ENCODE measurements at places on chromosomes 6 and 20.

- DNase-seq, result no peak
Measured at GRCh38 chr20:48583801-48584200, 244.0 kb downstream of the PREX1 start.

DNA sequence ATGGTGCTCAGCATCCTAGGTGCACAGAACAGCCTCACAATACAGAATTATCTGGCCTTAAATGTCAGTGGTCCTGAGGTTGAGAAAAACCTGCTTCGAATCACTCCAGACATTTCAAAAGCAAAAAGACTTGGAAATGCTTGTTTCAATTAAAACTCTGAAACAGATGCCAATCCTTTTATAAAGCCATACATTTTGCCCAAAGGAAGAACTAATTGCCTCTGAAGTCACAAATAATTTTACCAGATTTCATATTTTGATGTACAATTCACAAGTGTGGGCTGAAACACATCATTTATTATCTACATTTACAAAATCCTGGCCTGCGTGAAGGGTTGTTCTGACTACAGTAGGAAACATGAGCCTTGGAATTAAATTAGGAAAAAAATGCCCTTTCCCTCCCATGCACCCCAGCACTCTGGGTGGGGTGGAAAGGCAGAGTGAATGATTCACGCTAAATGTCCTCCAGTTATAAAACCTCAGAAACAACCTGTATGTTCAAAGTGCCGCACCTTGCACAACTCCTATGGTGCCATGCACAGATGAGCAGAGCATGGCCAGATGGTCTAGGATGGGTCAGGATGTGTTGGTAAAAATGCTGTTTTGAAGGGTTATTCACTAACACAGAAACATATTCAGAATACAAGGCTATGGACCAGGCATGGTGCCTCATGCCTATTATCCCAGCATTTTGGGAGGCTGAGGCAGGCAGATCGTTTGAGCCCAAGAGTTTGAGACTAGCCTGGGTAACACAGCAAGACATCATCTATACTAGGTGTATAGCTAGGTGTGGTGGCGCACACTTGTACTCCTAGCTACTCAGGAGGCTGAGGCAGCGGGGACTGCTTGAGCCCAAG is 87.0 kb downstream of the ZMYND8 start:
- DNase-seq, result no peak

- no peak for DNase-seq
Measured at GRCh38 chr6:2578767-2579166, 172.0 kb downstream of the MYLK4 start.

DNA sequence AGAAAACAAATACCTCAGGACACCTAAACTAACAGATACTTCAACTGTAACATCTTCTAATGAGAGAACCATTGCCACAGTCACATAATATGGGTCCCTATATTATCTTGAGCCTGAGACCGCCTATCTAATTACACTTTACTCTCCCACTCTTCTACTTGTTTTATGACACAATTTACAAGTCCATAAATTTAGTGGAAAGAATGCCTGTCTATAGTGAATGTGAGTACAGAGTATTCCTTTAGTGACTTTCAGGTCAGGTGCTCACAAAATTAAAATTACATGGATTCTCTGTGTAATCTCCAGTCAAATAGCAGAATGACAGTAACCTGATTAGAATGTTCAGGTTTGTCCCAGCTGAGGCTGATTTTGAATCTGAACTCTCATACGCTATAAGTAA is 624.1 kb downstream of the PKHD1 start:
- DNase-seq, result no peak

DNA sequence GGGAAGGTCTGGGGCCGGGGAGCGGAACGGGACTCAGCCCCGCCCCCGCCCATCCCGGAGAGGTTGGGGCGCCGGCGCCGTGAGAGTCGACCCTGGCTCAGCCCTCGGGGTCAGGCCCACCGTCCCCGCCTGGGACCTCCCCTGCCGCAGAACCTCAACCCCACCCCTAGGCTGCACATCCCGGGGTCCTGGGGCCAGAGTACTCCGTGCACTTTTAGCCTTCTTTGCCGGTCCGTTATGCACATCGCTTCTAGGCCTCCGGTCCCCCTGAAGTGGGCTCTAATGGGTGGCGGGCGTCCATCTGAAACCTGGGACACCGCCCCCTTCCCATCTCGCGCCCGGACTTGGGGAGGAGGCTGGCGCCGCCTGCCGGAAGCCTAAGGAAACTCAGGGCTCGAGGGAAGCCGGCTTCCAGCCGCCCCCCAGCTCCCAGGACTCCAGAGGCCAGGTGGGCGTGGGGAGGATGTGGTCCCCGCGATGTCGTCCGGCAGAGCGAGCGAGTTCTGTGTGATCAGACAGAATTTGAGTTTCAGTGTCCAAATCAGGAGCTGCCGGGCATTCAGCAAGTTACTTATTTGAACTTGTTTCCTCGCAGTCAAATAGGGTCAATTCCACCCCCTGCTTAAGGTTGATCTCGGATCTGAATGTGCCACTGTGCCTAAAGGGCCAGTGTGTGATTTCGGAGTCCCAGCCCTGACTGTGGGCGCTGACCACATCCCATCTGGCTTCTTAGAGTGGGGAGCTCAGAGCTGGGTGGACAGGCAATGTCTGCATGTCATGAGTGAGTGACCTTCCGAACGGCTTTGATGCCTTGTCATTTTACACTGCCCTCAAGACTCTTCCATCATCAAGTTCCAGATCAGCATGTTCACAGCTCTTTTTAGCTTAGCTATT is 47.6 kb downstream of the CPXM1 start:
- DNase-seq, result no peak
